ENCODE measurements at places on chromosomes 6 and 20. TPM values are rescaled to one million over a fixed set of nuclear protein-coding genes. Genes with fewer than 3 reads are reported as not detected.

The C6orf163 gene
- total RNA-seq = 1.6 TPM

The CFAP61 gene
- total RNA-seq = 0.13 TPM

The TMEM170B gene
- total RNA-seq = 0.13 TPM

The MTFR2 gene
- 0.79 TPM for total RNA-seq

The NHSL1 gene
- 6.3 TPM for total RNA-seq

All from bronchial epithelial cell (primary cell).